Muscle of back (tissue), 13 donors: ENCODE measurements at places on chromosomes 3 and 15. TPM values are rescaled to one million over a fixed set of nuclear protein-coding genes. Genes with fewer than 3 reads are reported as not detected.

- DNase-seq = no peak
Measured at GRCh38 chr15:69910514-69910913, 187.2 kb downstream of the TLE3 start.

RTP3 gene
- polyA plus RNA-seq = not detected

DNA sequence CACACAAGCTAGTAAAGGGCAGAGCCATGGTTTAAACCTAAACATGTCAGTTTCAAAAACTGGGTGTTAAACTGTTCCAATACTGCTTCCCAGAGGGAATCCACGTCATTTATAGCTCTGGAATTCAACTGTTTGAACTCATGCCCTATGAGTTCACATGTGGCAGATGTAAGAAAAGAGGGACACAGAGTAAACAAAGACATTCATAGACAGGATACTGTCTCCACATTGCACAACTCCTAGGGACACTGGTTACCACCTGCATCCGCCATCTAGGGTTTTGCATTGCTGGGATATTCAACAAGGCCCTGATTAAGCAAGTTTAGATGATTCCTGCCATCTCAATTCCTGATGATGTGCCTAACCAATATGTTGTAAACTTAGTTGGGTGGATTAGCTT is 134.1 kb upstream of the COL8A1 start:
- no peak for DNase-seq

DNA sequence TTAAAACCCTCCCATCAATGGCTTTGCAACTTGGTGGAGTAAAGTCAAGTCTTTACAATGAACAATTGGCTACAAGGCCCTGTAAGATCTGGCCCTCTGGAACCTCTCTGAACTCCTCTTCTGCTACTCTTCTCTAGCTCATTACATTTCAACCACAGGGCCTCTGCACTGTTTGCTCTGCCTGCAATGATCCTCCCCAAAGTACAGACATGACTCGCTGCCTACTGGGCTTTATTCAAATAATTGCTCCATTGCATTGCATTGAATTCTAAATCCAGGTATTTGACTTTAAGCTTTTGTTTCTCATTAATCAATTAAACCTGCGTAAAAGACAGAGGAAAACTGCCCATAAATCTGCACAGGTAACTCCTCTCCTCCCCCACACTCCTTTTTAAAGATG is 96.7 kb downstream of the CD47 start:
- no peak for DNase-seq

TMOD3 gene
- 19.3 TPM for polyA plus RNA-seq

GLDN gene
- polyA plus RNA-seq = 0.17 TPM

DNA sequence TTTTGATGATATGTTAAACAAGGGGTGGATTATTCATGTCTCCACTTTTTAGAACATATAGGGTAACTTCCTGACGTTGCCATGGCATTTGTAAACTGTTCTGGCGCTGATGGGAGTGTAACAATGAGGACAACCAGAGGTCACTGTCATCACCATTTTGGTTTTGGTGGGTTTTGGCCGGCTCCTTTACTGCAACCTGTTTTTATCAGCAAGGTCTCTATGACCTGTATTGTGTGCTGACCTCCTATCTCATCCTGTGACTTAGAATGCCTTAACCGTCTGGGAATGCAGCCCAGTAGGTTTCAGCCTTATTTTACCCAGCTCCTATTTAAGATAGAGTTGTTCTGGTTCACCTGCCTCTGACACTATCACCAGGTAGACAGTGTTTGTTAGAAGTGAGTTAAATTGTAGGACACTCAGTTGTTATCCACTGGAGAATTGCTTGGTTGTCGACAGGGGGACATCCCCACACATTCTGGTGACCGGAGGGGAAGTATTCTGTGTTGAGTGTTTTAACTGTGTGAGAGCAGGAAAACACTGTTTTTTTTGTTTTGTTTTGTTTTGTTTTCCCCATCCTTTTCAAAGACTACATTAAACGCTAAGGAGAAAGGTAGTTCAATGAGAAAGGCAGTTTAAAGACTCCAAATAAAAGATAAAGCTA is 36.9 kb upstream of the SKIL start:
- no peak for DNase-seq

DNA sequence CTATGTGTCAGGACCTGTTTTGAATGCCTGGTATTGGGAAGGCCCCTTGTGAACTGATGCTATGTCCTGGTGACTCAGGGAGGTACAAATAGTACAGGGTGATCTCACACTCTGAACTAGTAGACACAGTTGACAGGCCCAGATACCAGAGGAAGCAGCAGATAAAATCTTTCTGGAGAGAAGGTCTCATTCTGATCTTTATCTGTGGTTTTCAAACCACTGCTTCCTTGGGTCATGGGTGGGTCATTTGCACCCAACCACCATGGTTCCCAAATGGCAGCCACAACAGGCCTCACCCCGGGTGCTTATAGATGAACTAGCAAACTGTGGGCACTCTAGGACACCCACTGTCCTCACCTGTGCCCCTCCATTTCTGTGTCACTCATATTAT is 43.4 kb downstream of the PXYLP1 start:
- no peak for DNase-seq

RAD18 gene
- polyA plus RNA-seq = 7.0 TPM

DNA sequence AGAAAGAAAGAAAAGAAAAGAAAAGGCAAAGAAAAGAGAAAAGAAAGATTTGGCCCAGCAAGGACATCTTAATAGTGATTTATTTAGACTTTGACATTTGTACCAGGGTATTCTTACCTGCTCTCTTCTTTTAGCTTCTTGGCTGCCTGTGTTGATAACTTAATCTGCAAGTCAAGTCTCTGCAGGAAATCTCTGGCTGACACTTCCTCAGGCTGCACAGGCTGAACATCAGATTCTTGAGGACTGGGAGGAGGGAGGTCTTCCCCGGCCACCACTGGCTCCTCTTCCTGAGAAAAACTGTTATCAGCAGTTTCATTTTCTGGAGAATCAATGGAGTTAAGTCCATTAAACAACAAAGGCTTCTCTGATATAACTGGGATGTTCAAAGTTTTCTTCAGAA is 12.8 kb downstream of the LYSMD2 start:
- no peak for DNase-seq

CHL1 gene
- 2.8 TPM for polyA plus RNA-seq

DNA sequence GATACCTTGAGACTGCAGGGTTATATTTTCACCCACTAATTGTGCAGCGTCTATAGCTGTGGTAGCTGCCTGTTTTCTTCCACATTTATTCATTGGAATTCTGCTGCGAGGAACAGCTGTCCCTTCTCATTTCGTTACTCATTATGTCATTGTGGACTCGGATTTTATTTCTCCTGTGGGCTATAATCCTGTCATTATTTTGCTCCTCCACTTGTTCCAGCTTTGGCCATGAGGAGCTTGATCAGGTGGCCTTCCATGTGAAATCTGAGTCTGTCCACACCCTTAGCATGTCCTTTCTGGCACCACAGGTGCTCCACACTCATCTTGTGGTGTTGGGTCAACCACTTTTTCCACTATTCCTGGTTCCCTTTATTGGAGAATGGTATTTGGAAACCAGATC is 14.8 kb downstream of the LYSMD4 start:
- DNase-seq = no peak

GRCh38 chr15:36666228-36666905 is 86.9 kb downstream of the CDIN1 start:
- no peak for DNase-seq

FBXO40 gene
- polyA plus RNA-seq = 2.2 TPM
